ENCODE measurements at places on chromosomes 5 and 9.

DNA sequence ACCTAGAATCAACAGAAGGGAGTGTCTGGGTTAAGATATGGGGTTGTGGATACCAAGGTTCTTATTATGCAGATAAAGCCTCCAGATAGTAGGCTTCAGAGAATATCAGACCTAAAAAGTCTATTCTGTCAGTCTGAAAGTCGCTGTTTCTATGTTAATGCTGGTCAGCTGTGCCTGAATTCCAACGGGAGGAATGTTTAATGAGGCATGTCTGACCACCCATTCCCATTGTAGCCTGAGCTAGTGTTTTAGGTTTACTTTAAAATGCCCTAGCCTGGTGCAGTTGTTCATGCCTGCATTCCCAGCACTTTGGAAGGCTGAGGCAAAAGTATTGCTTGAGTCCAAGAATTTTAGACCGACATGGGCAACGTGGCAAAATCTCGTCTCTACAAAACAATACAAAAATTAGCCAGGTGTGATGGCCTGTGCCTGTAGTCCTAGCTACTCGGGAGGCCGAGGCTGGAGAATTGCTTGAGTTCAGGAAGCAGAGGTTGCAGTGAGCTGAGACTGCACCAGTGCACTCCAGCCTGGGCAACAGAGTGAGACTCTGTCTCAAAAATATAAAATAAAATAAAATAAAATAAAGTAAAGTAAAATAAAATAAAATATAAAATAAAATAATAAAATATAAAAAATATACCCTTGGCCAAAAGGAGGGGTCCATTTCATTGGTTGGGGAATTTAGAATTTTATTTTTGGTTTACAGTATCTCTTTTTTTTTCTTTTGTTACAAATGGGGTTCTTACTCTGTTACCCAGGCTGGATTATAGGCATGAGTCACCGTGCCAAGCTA, 7.8 kb upstream of the SOX30 start:
- DNase-seq, result no peak

- no peak for DNase-seq
Observed at GRCh38 chr9:69433392-69433791, 108.4 kb downstream of the ENTREP1 start.

DNA sequence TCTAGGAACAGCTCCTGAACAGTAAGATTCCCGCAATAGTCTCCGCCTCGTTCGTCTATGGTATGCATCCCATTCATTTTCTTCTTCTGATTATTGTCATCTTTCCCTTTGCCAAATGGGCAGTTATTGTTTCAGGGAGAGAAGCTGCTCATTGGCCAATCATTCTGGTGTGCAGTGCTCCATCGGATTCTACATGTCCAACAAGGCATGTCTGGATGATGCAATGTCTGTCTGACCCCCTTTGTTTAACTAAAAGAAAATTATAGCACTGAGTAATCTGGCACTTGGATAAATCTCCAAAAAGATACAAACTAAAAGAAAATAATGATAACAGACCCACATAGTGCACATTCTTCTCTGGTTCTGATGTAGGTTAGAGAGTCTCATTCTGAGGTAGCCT, 515.6 kb upstream of the DMAC1 start:
- no peak for DNase-seq

DNA sequence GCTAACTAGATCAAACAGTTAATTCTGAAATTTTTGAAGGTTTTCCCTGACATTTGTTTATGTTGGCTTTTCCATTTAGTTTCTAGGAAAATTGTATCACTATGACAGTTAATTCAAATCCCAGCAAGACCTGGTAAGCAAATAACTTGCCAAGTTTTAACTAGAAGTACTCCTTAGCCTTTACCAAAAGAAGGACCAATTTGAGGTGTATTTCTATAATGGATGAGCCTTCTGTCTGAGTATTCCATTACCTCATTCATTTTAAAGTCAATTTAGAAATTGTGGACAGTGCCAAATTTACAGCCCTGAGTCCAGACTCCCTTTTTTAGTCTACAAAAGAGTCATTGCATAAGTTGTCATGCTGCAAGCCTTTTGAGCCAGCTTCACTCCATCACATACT, 687.6 kb downstream of the CETN3 start:
- DNase-seq, result no peak

GRCh38 chr9:115225459-115226116, 107.6 kb upstream of the TNC start:
- no peak for DNase-seq

GRCh38 chr9:31445357-31445756, 939.1 kb upstream of the ACO1 start:
- DNase-seq, result no peak

DNA sequence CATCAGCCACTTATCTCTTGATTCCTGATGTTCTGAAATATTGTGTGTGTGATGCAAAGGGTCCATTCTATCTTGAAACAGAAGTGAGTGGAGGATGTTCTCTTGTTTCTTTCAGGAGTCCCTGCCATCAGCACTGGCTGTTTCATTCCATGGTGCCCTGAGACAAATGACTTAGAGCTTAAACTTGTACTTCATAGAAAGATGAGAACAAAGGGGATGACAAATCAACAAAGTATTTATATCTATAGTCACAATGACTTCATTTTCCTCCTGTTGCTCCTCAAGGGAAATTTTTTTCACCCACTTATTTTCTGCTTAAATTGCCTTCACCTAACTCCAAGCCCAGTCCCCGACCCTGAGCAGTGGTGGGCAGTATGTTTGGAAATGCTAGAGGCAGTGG, 171.6 kb downstream of the TARS1 start:
- DNase-seq, result no peak

- DNase-seq, result no peak
Observed at GRCh38 chr9:137320555-137321384, 18.7 kb upstream of the NRARP start.

- peak; percentile 15 for DNase-seq
Observed at GRCh38 chr5:54249210-54250028, 61.0 kb downstream of the ARL15 start.
